ENCODE measurements at places on chromosomes 2 and 18. TPM values are rescaled to one million over a fixed set of nuclear protein-coding genes. Genes with fewer than 3 reads are reported as not detected.

- no peak for DNase-seq
- no peak overlapping the region for H3K27ac ChIP-seq
Observed at GRCh38 chr2:25955036-25955435, 27.3 kb downstream of the KIF3C start.

DNA sequence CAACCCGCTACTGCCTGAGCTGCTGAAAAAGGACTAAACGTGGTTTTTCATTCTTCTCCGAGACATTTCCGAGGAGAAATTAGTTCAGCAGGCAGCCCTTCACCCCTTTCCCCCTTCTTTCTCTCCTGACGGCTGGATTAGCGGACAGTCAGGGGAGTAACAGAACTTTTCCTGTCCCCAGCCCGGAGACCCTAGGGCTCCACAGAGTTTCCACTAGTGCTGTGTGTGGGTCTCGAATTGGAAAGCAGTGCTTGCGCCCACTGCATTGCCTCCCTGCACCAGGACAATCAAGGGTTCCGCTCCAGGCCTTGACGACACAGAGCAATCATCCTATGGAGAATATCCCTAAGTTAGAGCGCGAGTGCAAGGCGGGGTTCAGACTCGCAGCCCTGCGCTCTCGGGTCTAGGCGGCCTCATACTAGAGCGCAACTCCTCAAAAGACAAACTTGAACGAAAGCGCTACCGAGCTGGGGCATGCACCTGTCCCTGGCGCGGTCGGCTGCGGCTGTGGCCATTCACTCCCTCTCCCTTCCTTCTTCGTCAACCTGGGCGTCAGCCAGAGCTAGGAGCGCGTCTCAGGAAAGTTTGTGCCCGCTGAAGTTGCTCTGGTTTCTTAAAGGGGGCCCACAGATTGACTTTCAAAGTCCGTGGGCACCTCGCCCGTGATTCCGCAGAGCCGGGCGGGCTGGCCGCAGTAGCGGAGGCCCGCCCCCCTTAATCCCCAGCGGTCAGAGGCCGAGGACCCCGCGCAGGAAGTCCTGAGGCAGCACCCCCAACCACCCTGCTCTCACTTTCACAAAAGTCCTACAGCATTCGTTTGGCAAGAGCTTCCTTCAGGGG, 801 bp downstream of the OSR1 start:
- no peak overlapping the region for H3K27ac ChIP-seq
- DNase-seq: no peak
- no peak overlapping the region for H3K4me3 ChIP-seq
- no peaks in the 10 kb centered on the region for H3K27me3 ChIP-seq
- peaks cover 8% of the 10 kb centered on the region for H3K4me1 ChIP-seq
- no peaks in the 10 kb centered on the region for H3K36me3 ChIP-seq

DNA sequence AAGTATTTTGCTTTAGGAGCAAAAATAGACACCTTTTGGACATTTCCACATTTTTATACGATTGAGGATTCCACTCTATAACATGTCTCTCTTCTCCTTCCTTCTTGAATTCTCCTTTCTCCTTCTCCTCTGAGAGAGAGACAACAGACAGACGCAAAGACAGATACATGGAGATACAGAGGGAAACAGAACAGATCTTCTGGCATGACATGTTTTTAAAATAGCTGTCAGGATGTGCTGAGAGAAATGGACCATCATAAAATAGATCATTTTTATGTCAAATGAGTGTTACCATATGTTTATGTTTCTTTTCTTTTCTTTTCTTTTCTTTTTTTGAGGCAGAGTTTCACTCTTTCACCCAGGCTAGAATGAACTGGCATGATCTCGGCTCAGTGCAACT, 44.4 kb upstream of the ZNF532 start:
- no peak overlapping the region for H3K4me3 ChIP-seq
- no peaks in the 10 kb centered on the region for H3K4me1 ChIP-seq
- no peak overlapping the region for H3K27ac ChIP-seq
- H3K36me3 ChIP-seq: no peaks in the 10 kb centered on the region

DNA sequence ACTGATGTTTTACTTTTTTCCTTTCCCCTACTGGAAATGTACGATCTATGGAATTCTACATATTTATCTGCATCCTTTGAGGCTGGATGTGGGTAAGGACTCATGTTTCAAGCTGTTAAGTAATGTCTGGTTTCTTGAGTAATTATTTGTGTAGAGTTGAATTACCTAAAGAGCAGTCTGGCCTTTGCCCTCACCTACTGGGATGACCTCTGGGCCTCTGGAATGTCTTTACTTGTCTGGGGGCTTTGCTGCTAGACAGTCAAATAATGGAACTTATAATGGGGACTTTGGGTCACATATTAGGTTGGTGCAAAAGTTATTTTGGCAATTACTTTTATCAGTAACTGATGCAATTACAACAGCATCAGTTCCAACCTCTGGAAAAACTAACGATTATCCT, 244.7 kb downstream of the CCDC178 start:
- no peak overlapping the region for H3K27ac ChIP-seq
- no peak for DNase-seq
- H3K36me3 ChIP-seq: no peaks in the 10 kb centered on the region
- no peak overlapping the region for H3K4me3 ChIP-seq
- no peaks in the 10 kb centered on the region for H3K4me1 ChIP-seq

Gene CCDC141
- 0.30 TPM for total RNA-seq

Gene ADGRF3
- total RNA-seq: not detected

Gene MPP4
- 0.45 TPM for total RNA-seq
